Activated T-cell treated with anti-CD3 and anti-CD28 coated beads for 24 hours (primary cell): ENCODE measurements at places on chromosomes 12 and 14.

DNA sequence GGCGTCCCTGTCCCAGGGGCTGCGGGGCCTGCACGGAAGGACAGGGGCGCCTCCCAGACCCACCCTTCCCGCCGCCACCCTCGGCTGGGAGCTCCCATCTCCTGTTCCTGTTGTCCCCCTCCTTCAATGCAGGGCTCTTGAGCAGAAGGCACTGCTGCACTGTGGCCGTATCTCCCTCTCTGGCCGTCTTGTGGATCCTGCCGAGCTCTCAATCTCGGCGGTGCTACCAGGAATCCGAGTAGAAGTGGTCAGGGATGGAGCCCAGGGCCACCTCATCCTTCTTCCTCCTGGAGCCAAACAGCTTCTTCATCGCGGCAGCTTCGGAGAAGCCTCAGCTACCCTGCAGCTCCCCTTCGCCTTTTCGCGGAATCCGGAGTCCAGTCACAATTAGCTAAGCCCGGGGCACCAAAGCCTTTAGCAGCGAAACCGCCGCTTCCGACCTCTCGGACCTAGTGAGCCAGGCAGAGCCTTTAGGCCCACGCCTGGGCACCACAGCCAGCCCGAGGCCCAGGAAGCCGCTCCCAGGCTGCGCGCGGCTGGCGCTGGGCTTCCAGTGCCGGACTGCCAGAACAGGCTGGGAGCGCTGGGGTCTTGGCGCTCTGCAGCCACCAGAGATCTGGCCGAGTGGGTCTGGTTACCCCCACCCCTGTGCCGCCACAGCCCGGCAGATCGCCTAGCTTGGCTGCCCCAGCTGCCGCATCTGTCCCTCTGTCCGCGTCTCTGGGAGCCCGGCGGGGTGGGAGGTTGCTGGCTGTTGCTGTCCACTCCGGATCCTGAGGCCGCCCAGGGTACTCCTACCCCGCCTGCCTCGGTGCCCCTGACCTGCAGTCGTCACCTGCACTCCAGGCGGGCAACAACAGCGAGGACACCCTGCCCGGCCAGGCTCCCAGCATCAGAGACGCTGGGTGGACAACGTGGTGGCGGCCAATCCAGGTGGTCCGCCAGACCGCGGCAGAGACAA, 69.1 kb downstream of the ASCL4 start:
- DNase-seq: no peak

- DNase-seq: no peak
These were observed 35.8 kb downstream of the CCNK start for GRCh38 chr14:99516871-99517642.

- DNase-seq: no peak
These were observed 158.7 kb upstream of the LRIG3 start for GRCh38 chr12:59079002-59079401.

DNA sequence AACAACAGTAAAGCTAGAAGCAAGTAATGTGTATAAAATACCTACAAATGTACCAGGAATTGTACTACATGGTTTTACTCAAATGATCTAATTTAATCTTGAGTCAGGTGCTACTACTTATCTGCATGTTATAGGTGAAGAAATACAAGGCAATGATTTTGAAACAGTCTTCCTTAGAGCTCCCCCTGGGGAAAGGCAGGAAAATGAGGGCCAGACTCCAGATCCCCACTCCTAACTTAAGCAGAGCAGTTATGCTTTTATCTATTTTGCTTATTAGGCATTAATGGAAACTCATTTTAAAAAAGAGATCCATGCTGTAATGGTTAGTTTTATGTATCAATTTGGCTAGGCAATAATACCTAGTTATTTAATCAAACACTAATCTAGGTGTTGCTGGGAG, 109.3 kb upstream of the CPSF6 start:
- DNase-seq: no peak

DNA sequence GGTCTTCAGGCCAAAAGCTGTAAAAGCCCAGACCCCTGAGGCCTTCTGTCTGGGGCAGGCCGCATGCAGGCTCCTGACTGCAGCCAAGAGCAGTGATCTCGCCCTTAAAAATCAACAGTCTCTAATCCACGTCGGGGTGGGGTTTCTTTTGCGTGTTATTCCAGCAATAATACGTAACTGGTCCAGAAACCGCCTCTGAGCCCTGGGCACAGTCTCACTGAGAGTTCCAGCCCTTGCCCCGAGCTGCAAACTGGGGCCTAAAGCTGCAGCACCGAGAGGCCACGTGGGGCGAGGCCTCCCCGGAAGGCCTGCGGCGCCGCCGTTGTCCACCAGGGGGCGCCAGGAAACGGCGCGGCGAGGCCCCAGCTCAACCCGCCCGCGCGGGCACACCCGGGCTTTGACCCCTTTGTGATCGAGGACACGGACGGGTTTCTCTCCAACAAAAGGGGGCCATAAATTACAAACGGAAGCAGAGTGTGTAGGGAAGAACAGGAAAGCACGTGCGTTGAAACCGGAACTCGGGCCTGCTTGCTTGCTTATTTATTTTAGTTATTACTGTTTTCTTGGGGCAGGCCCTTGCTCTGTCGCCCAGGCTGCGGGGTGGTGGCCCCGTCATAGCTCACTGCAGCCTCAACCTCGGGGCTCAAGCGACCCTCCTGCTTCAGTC, 87.2 kb downstream of the NINJ2 start:
- DNase-seq: peak; percentile 82

GRCh38 chr14:55274751-55275150, 3.5 kb downstream of the FBXO34 start:
- no peak for DNase-seq

- DNase-seq: no peak
These were observed 1324.0 kb upstream of the USP15 start for GRCh38 chr12:60935981-60936761.

DNA sequence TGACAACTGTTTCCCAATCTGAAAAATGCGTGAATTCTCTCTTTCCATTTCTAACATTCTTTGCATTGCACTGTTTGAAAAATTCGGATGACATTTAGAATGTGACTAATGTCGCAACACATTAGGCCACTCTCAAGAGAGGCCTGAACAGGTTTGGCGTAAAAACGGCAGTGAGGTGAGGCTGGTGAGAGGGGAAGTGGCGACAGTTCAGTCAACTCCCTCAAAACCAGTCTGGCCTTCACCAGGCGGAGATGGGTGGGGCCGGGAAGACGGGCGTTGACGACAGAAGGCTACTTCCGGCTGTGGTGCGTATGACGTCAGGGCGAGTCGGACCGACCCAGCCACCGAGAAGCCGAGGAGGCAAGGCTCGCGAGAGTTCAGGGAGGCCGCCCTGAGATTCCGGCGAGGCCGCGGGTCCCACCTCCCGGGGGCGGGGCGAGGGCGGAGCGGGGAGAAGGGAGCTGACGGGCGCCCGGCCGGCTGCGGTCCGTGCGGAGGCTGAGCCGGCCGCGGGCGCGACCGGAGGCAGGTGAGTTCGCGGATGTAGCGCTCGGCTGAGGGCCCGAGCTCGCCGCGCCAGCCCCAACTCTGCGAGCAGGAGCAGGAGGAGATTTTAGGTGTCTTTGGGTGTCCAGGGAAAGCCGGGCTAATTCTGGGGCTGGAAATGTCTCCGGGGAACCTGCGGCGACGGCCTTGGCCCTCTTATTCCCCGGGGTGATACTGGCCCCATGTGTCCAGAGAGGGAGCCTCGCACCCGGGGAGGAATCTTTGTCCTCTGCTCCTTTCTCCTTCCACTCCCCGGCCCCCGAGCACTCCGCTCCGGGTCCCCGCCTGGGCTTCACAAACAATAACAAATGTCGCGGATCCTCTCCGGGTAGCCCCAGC, at the start of gene STK38L:
TSS of gene STK38L (plus strand) at position 483 of the 885 bp plus-strand sequence. CDS start 53,435 bp downstream, outside the sequence.
- DNase-seq: peak; percentile 98

DNA sequence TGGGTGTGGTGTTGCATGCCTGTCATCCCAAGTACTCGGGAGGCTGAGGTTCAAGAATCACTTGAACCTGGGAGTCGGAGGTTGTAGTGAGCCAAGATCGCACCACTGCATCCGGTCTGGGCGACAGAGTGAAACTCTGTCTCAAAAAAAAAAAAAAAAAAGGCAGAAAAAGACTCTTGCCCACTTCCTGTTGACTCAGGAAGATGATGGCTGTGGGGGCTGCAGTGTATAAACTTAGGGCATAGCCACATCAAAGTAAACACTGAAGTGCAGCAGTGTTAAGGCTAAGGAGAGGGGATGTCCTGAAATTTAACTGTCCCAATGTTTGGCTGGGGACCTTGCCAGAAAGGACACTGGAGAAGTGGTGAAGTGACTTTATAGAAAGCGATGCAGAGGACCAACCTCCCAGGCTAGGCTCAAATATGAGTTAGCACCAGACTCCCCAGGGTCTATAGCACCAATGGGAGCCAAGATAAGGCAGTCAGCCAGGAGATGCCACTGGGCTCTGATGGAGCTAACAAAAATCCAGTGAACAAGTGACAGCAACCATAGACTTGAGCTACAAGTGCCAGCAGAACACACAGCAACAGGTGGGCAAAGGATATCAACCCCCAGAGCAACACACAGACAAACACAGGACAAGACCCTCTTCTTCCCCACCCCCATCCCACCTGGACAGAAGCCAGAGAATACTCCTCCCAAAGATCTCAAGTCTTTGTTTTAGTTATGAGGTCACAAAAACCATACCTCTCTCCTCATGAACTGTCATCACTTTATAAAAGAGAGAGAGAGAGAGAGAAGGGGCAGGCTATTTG, 28.0 kb downstream of the NELL2 start:
- DNase-seq: peak; percentile 46

GRCh38 chr14:54487771-54488170, 1.0 kb downstream of the GMFB start:
- no peak for DNase-seq

DNA sequence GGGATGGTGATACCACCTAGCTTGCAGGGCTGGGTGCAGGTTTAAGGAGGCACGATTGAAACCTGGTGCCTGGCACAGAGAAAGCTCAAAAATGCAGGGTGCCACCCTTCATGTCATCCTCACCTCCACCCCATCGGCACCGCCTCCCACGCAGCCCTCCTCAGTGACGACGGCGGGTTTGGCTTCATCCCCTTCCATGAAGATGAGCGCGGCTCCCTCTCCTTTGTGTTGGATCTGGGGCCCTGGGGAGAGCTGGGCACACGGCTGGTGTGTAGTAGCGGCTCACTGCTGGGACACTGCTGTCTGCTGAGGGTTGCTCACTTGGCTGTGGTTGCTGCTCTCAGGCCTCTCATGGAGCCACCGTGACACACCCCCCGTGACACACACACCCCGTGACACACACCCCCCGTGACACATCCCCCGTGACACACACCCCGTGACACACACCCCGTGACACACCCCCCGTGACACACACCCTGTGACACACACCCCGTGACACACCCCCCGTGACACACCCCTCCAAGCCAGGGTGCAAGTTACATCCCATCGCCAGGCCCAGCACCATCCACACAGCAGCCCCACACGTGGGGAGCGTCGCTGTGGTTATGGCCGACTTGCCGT, 42.9 kb upstream of the FZD10 start:
- DNase-seq: no peak

GRCh38 chr12:124441443-124442194, 125.8 kb downstream of the NCOR2 start:
- no peak for DNase-seq
